GM23248 (cell line): ENCODE measurements at places on chromosomes 1 and 21. TPM values are rescaled to one million over a fixed set of nuclear protein-coding genes. Genes with fewer than 3 reads are reported as not detected.

GRCh38 chr1:228994676-228995594 lies 259.7 kb downstream of the RHOU start:
- no peaks in the 10 kb centered on the region for H3K36me3 ChIP-seq
- no peak overlapping the region for H3K4me3 ChIP-seq
- no peak for DNase-seq

- H3K4me1 ChIP-seq, result peaks cover 51% of the 10 kb centered on the region
- H3K36me3 ChIP-seq, result no peaks in the 10 kb centered on the region
- no peaks in the 10 kb centered on the region for H3K27me3 ChIP-seq
- no peak for DNase-seq
- peak overlapping the region; percentile 99 for H3K27ac ChIP-seq
- peak overlapping the region; percentile 92 for H3K4me3 ChIP-seq
These were observed 2.7 kb downstream of the AMPD2 start for GRCh38 chr1:109622137-109622892.

DNA sequence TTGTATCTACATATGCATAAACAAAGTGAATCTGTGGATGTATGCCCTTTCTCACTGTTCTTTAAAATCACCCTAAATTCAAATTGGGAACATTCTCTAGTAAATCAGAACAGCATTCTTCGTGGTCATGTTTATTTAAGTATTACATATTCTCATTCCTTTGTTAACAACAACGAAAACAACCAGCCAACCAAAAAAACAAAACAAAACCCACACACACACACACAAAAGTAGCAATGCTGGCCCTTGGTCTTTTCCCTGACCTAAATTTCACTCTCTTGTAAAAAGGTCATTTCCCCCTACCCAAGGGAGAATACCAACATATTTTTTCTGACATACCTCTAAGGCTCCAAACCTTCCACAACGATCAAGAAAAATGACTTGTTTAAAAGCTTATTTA lies 102.6 kb downstream of the NRIP1 start:
- H3K4me1 ChIP-seq, result peaks cover 29% of the 10 kb centered on the region
- no peak for DNase-seq
- no peak overlapping the region for H3K4me3 ChIP-seq
- H3K27me3 ChIP-seq, result no peaks in the 10 kb centered on the region
- H3K27ac ChIP-seq, result no peak overlapping the region

DNA sequence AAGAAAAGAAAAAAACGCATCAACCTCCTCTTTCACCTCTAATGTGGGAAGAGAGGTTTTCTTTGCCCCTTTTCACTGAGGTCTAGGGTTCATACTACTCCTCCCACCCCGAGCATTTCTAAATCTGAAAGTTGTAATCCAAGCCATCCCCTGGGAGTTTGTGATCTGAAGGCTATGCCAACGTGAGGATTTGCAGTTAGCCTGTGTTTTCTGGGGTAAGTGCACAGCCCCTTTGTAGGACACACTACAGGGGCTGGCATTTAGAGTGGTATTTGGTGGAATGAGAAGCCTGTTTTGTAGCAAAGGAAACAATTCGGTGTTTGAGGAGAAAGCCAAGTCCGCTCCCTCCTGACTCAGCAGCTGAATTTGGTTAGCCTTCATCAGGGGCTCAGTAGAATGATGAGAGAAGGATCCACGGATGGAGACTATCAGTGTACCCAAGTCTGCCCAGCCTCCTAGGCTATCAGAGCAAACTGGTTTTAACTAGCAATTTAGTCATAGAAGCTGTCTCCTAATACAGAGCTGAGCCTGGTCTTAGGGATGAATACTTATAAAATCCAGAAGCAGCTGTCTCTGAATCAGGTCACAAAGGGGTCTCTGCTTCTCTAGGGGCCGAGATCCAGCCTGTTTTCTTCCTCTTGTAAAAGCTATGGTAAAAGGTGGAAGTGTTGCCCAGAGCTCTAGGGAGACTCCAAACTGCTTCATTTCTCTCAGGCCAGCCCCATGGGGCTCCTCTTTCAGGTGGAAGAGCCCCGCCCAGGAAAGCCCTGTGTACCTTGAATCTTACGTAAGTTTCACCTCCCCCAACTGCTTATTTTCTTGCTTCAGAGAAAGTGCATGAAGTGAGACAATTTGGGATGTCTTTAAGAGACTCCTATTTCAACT lies 2.1 kb downstream of the PCP4L1 start:
- peaks cover 41% of the 10 kb centered on the region for H3K27me3 ChIP-seq
- no peaks in the 10 kb centered on the region for H3K36me3 ChIP-seq
- no peak overlapping the region for H3K4me3 ChIP-seq
- no peak overlapping the region for H3K27ac ChIP-seq
- DNase-seq, result no peak

DNA sequence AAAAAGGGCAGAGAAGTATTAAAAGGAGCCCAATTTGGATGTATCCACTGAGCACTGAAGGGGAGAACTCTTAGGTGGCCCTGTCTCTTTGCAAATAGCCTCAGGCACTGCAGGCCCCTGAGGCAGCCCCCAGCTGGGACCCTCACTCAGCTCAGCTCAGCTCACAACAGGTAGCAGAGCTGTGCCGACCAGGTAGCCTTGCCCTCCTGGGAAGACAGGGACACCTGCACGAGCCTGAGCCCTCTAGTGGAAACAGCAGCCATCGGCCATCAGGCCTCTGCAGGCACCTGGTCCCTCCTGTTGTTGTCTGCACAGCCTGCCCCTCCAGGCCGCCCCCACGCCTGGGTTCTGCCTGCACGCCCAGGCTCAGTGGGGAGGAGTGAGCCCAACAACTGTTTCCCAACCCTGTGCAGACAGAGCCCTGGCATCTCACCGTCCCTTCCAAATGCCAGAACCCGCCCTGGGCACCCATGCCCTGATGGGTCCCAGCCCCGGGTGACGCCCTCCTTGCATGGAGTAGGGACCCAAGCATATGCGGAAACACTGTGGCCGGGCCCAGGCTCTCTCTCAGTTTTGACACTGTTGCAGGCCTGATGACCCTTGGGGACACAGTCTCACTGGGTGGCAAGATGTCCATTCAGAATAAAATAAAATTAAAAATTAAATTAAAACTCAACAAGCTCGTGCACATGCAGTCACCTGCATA lies 60.0 kb upstream of the AJAP1 start:
- no peaks in the 10 kb centered on the region for H3K4me1 ChIP-seq
- DNase-seq, result no peak
- no peaks in the 10 kb centered on the region for H3K36me3 ChIP-seq
- no peaks in the 10 kb centered on the region for H3K27me3 ChIP-seq
- H3K27ac ChIP-seq, result no peak overlapping the region

GRCh38 chr1:60171801-60172200 lies 98.2 kb upstream of the C1orf87 start:
- H3K36me3 ChIP-seq, result no peaks in the 10 kb centered on the region
- H3K4me3 ChIP-seq, result no peak overlapping the region
- no peaks in the 10 kb centered on the region for H3K27me3 ChIP-seq
- H3K27ac ChIP-seq, result no peak overlapping the region
- peaks cover 34% of the 10 kb centered on the region for H3K4me1 ChIP-seq
- peak; percentile 74 for DNase-seq

GRCh38 chr1:97412166-97412565 lies 508.7 kb downstream of the DPYD start:
- H3K36me3 ChIP-seq, result no peaks in the 10 kb centered on the region
- H3K4me1 ChIP-seq, result peaks cover 18% of the 10 kb centered on the region
- no peak overlapping the region for H3K4me3 ChIP-seq
- H3K27me3 ChIP-seq, result no peaks in the 10 kb centered on the region

- H3K36me3 ChIP-seq, result no peaks in the 10 kb centered on the region
- H3K27me3 ChIP-seq, result peaks cover 29% of the 10 kb centered on the region
- H3K4me1 ChIP-seq, result peaks cover 5% of the 10 kb centered on the region; the same call in 1 of the 2 replicates
- no peak overlapping the region for H3K27ac ChIP-seq
- no peak for DNase-seq
These were observed 24.6 kb upstream of the CASQ2 start for GRCh38 chr1:115793162-115793561.

- no peaks in the 10 kb centered on the region for H3K27me3 ChIP-seq
- no peaks in the 10 kb centered on the region for H3K4me1 ChIP-seq
- no peak overlapping the region for H3K4me3 ChIP-seq
- H3K27ac ChIP-seq, result no peak overlapping the region
These were observed 34.0 kb upstream of the MAGOH start for GRCh38 chr1:53272349-53272748.

- peaks cover 65% of the 10 kb centered on the region for H3K27me3 ChIP-seq
- peak overlapping the region; percentile 45; the same call in 1 of the 2 replicates for H3K4me3 ChIP-seq
- peak; percentile 30 for DNase-seq
- H3K36me3 ChIP-seq, result no peaks in the 10 kb centered on the region
- no peaks in the 10 kb centered on the region for H3K4me1 ChIP-seq
These were observed 1.1 kb downstream of the GPR25 start for GRCh38 chr1:200873671-200874397.

DNA sequence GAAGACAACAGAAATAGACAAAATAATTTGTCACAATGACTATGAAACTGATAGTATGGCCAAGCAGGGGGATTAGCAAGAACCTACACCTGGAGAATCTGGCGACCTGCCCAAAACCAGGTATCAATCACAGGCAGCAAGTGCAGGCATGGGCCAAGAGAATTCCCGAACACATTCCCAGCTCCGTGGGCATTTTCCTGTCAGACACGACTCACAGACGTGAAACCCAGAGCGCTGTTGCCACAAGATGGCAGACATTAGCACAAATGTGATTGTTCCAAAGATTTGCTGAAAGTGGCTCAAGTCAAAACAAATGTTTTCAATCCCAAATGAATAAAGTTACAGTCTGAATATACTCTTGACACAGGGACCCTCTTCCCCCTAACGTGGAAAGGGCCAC lies 36.8 kb downstream of the HLCS start:
- H3K36me3 ChIP-seq, result peaks cover 10% of the 10 kb centered on the region; the same call in 1 of the 2 replicates
- H3K4me3 ChIP-seq, result no peak overlapping the region
- H3K4me1 ChIP-seq, result no peaks in the 10 kb centered on the region
- no peak overlapping the region for H3K27ac ChIP-seq
- DNase-seq, result no peak
- H3K27me3 ChIP-seq, result no peaks in the 10 kb centered on the region

DNA sequence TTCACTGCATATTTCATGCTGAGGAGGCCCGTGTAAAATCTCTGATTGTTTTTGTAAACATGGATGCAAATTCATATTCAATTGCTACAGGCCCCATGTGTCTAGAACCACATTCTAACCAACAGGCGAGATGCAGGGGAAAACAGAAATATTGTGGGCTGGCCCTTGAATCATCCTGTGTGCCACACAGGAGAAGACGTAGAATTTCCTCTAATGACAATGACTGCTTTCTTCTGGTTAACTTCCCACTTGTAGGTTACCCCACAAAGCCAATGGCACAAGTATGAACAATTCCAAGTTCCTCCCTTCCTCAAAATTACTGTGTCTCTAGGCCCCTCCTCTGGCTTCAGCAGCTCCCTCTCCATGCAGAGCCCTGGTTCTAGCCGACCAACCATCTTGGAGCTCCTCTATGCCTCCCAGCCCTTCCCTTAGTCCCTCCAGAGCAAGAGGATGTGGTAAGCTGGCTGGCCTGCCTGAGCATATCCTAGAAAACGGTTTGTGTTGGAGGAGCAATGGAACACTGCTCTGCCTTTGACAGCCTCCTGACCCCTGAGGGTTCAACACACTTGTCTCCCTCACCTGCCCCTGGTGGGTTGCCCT lies 205.2 kb downstream of the HS2ST1 start:
- H3K27me3 ChIP-seq, result no peaks in the 10 kb centered on the region
- no peaks in the 10 kb centered on the region for H3K36me3 ChIP-seq
- DNase-seq, result no peak
- no peak overlapping the region for H3K27ac ChIP-seq
- no peak overlapping the region for H3K4me3 ChIP-seq

DNA sequence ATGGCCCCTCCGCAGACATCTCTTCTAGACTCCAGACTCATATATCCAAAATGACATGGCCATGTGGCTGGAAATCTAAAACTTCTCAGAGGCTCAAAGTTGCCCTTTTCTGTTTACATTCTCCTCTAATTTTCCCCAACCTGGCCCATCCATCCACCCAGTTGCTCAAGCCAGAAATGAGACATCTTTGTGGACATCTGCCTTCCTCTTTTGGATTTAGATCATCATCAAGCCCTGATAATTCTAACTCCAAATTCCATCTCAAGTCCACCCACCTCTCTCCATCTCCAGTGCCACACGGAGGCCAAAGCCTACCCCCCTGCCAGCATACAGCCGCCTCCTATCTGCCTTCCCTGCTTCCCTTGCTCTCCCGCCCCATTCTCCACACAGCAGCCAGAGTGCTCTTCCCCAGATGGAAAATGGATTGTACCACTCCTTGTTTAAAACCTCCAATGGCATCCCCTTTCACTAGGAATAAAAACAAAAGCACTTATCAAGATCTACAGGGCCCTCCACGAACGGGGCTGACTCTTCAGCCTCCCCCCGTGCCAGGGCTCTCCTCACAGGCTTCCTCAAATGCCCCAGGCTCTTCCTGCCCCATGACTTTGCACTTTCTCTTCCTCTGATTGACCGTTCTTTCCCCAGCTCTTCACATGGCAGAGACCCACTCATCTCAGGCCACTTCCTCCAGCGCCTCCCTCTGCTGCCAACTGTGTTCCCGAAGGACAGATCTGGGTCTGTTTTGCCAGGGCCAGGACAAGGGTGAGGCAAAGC lies 40.1 kb downstream of the SYT6 start:
- no peak for DNase-seq
- H3K4me1 ChIP-seq, result no peaks in the 10 kb centered on the region
- no peak overlapping the region for H3K4me3 ChIP-seq
- no peak overlapping the region for H3K27ac ChIP-seq

DNA sequence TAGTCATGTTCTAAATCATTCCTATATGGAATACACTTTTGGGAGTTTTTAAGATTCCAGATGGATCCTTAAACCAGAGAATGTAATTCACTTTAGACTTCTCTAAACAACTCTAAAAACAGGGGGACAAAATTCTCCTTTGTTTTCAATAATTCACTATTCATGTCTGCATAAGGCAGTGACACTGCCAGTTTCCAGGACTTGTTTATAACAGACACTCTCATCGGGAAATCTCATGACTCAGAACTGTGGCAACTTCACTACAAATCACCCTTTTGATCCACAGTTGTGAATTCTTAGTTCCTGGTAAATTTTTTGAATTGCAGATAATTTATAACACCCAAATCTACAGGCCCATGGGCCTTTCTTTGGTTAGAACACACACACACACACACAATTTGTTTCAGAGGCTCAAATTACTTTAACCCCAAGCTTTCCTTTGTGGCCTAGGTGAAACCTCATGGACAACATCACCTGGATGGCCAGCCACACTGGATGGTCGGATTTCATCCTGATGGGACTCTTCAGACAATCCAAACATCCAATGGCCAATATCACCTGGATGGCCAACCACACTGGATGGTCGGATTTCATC lies at the start of gene OR2T4:
Gene OR2T4, plus strand, starts transcription at position 545 of the 595 bp plus-strand sequence. Its CDS starts 0 bp downstream, at position 545.
- H3K27me3 ChIP-seq, result no peaks in the 10 kb centered on the region
- no peak within 1 kb of the TSS for H3K27ac ChIP-seq
- H3K36me3 ChIP-seq, result no peaks in the 10 kb centered on the region
- H3K4me3 ChIP-seq, result no peak within 1 kb of the TSS
- DNase-seq, result no peak
- no peaks in the 10 kb centered on the region for H3K4me1 ChIP-seq

PLEKHA6 gene
- total RNA-seq, result 7.3 and 8.3 TPM in 2 replicates

EXO1 gene
- 6.2 and 14.2 TPM in 2 replicates for total RNA-seq

DCDC2B gene
- total RNA-seq, result not detected in 2 replicates

PGLYRP4 gene
- total RNA-seq, result not detected in 2 replicates

PLA2G2C gene
- total RNA-seq, result not detected in 2 replicates
